ENCODE measurements at places on chromosomes 4 and X. TPM values are rescaled to one million over a fixed set of nuclear protein-coding genes. Genes with fewer than 3 reads are reported as not detected.

- no peak overlapping the region for H3K4me3 ChIP-seq
- DNase-seq: no peak
- no peak overlapping the region for H3K27ac ChIP-seq
- H3K27me3 ChIP-seq: peaks cover 6% of the 10 kb centered on the region
Measured at GRCh38 chr4:7298619-7299009, 106.3 kb downstream of the SORCS2 start.

- H3K4me3 ChIP-seq: no peak overlapping the region
- no peaks in the 10 kb centered on the region for H3K36me3 ChIP-seq
- no peaks in the 10 kb centered on the region for H3K27me3 ChIP-seq
- no peak overlapping the region for H3K27ac ChIP-seq
Measured at GRCh38 chrX:22139822-22140221, 107.7 kb downstream of the PHEX start.

DNA sequence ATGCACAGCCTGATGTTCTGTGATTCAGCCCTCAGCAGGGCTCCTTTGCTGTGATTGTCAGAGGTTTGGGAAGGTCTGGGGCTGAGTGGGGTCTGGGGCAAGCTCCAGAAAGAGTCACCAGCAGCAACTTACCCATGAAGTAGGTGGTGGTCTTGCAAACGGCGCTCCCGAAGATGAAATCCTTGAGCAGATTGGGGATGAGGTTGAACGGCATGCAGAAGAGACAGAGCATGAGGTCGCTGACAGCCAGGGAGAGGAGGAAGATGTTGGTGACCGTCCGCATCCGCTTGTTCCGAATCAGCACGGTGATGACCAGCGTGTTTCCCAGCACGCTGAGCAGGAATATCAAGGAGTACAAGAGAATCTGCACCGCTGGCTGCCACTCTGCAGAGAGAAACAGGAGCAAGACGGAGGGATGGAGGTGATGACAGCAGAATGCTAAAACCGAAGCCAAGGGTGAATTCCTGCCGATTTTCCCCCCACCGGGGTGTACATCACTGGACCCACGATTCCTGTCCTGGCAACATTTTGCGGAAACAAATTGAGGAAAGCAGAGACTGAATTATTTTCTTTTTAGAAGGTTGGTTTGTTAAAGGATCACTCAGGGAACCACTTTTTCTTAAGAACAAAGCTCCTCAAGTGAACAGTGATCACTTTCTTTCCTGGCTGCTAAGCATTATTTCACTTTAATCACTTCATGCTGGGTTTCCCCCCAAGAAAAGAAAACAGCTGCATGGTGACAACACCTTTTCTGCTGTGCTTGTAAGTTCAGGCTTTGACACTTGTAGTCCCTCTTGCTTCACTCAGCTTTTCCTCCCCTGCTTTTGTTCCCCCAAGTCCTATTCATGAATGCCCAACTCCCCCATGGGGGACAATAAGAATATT is 941 bp downstream of the CCKAR start:
- H3K4me3 ChIP-seq: no peak overlapping the region
- no peaks in the 10 kb centered on the region for H3K4me1 ChIP-seq
- no peaks in the 10 kb centered on the region for H3K36me3 ChIP-seq
- H3K27me3 ChIP-seq: peaks cover 4% of the 10 kb centered on the region

DNA sequence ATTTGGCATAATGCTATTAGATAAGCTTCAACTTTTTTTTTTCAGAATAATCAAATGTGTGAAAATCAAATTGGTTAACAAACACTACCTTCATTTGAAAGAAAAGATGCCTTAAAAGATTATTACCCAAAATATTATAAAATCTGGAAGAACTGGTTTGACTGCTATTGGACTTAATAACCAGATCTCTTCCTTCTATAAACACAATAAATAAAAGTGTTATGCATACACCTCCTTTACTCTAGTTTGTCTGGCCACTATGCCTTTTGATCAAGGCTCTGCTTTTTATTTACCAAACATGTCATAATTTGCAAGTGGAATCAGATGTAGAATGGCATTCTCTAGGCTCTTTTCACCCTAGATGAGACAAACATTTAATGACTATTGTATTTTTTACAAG is 897.3 kb upstream of the EPHA5 start:
- no peaks in the 10 kb centered on the region for H3K27me3 ChIP-seq
- no peak for DNase-seq
- no peak overlapping the region for H3K4me3 ChIP-seq
- H3K36me3 ChIP-seq: no peaks in the 10 kb centered on the region

GRCh38 chrX:65679071-65679540 is 11.7 kb downstream of the MSN start:
- peaks cover 75% of the 10 kb centered on the region for H3K36me3 ChIP-seq
- DNase-seq: no peak
- peak overlapping the region; percentile 65 for H3K27ac ChIP-seq
- H3K4me3 ChIP-seq: peak overlapping the region; percentile 27
- peaks cover 83% of the 10 kb centered on the region for H3K4me1 ChIP-seq
- no peaks in the 10 kb centered on the region for H3K27me3 ChIP-seq

GRCh38 chr4:34953145-34953799 is 1291.0 kb downstream of the ARAP2 start:
- H3K27me3 ChIP-seq: no peaks in the 10 kb centered on the region
- DNase-seq: no peak
- H3K4me1 ChIP-seq: no peaks in the 10 kb centered on the region
- H3K36me3 ChIP-seq: no peaks in the 10 kb centered on the region
- H3K27ac ChIP-seq: no peak overlapping the region

DNA sequence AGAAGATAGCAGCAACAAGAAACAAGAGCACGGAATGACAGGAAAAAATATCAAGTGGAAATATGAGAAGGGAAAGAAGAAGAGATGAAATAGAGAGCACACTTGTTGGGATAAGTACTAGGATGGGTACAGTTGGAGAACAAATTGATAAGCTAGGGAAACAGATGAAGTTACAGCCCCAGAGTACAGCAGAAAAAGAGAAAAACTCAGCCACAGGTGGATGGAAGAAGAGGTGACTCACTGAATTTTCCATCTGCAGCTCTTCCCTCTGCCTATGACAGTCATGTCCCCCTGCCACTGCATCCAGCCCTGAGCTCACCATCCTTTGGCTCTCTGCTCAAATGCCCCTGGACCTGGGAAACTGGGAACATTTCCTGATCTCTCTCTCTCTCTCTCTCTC is 209.0 kb downstream of the BCOR start:
- H3K27me3 ChIP-seq: peaks cover 19% of the 10 kb centered on the region
- H3K4me3 ChIP-seq: no peak overlapping the region
- DNase-seq: no peak

DNA sequence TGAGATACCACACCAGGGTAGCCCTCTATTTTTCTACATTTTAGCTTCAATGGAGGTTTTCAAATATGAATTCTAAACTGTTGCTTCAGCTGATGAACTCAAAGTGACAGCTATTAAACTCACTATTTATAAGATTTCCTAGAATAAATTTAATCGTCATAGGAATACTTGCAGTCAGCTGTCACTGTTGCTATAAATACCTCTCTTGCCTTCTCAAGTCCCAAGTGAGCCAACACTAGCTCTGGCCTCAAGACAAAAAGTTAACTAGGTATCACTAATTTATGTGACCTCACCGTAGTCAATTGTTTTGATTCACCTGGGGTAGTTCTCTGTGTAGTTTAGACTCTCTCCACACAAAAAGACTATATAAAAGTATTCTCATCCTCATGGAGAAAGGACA is 34.3 kb upstream of the PROM1 start:
- H3K27ac ChIP-seq: no peak overlapping the region
- H3K4me1 ChIP-seq: peaks cover 12% of the 10 kb centered on the region
- no peaks in the 10 kb centered on the region for H3K27me3 ChIP-seq
- no peak overlapping the region for H3K4me3 ChIP-seq

- DNase-seq: no peak
- H3K27me3 ChIP-seq: no peaks in the 10 kb centered on the region
- no peak overlapping the region for H3K4me3 ChIP-seq
- no peaks in the 10 kb centered on the region for H3K4me1 ChIP-seq
Measured at GRCh38 chr4:111630705-111631104, 514.5 kb upstream of the FAM241A start.

DNA sequence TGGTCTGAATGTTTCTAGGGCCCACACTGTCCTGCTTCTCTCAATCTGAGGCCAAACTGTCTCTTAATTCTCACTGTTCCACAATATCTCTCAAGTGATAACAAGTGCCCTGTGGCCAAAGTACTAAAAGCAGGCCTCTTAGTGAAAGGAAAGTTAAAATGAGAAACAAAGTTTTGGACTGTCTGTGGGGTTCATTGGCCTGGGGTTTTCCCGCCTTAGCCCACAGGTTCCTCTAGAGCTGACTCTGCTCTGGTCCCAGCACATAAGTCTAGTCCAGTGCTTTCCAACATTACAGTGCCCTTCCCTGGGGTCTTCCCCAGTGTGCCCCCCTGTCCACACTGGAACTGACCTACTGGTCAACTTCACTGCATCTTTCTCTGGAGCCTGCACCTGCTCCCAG is 6.3 kb downstream of the MAGEB1 start:
- no peaks in the 10 kb centered on the region for H3K4me1 ChIP-seq
- no peak overlapping the region for H3K27ac ChIP-seq
- no peaks in the 10 kb centered on the region for H3K36me3 ChIP-seq
- no peak overlapping the region for H3K4me3 ChIP-seq
- DNase-seq: no peak

- peaks cover 31% of the 10 kb centered on the region for H3K36me3 ChIP-seq
- no peak overlapping the region for H3K27ac ChIP-seq
- DNase-seq: no peak
- no peaks in the 10 kb centered on the region for H3K4me1 ChIP-seq
- H3K4me3 ChIP-seq: no peak overlapping the region
Measured at GRCh38 chrX:130213376-130213775, 41.6 kb downstream of the RAB33A start.

GRCh38 chr4:17173300-17173699 is 274.9 kb upstream of the LDB2 start:
- no peak for DNase-seq
- H3K4me3 ChIP-seq: no peak overlapping the region
- H3K36me3 ChIP-seq: no peaks in the 10 kb centered on the region

DNA sequence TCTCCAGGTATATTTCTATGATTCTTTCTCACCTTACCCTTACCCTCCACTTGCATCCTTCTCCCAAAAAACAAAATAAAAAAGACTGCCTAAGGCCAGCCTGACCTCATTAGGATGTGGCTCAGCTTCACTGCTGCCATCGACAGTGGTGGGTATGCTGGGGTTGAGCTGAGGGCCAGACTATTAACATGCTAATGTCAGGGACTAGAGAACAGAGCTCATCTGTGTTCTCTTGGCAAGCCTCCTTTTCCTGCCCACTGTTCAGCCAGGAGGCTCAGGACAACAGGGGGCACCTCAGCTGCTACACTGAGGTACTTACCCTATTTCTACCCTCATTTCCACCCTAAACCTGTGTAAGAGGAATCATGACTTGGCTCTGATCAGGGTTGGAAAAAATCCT is 59.3 kb downstream of the MSN start:
- no peak overlapping the region for H3K4me3 ChIP-seq
- peaks cover 78% of the 10 kb centered on the region for H3K4me1 ChIP-seq
- H3K27me3 ChIP-seq: no peaks in the 10 kb centered on the region
- peak overlapping the region; percentile 55 for H3K27ac ChIP-seq

DNA sequence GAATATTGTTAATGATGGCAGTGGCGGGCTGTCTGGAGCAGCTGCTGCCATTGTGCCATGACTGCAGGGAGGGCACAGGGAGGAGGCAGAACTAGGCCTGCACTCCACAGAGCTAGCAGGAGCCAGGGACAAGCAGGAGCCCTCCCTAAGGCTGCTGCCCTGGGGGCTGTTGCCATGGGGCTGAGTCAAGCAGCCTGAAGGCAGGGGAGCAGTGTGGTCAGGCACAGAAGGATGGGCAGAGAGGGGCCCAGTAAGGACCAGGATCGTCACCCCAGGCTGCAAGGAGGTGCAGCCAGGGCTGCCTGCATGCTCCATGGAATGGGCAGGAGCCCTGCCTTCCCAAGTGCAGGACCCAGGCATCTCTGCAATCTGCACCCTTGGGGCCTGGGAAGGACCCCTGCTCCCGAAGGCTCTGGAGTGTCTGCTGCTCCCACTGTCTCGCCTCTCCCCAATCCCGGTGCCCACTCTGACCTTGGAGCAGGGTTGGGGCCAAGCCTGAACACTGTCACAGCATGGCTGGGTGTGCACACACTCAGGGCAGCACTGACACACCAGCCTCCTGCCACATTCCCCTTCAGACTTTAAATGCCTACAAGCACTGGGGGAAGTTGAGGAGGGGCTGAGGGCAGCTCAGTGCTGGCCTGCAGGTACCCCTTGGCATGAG is 98.3 kb upstream of the GALNTL6 start:
- H3K27me3 ChIP-seq: no peaks in the 10 kb centered on the region
- H3K4me1 ChIP-seq: no peaks in the 10 kb centered on the region
- no peak overlapping the region for H3K4me3 ChIP-seq
- DNase-seq: no peak

DNA sequence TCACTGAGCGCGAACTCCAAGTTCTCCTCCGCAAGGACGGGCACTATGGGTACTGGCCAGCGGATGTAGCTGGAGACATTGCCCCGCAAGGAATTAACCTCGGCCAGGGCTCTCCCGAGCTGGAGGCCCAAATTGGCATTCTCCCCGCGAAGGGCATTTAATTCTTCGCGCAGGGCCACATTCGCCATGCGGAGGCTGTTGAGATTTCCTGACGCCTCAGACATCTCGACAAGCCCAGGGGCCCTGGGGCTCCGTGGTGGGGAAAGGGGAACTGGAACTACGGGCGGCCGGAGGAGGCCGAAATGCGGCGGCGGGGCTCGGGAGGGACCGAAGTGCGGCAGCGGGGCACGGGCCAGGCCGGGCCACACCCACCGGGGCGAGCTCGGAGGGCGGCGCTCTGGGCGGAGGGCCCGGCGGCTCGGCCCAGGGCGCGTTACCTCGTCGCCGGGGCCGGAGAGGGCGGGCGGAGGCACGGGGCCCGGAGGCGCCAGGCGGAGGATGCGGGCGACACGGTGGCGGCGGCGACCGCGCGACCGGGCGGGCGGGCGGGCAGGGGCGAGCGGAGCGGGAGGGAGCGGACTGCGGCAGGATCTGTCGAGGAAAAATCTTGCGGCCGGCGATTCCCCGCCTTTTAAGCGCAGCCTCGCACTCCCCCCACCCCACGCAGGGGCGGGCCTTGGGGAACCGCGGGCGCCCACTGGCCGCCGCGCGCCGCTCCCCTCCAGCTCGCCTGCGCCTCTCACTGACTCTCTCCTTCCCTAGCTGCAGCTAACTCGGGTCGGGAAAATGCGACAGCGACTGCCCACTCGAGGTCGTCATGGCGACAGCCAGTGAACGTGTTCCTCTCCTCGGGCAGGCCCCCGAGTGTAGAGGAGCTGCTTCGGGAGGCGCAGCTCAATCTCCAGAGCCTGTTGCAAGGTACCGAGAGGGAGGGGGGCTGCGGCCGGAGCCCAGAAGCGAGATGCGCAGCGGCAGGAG is at the start of gene RTL5:
Gene RTL5, minus strand, starts transcription at position 599 of the 978 bp plus-strand sequence.
- peak; percentile 37 for DNase-seq
- H3K4me3 ChIP-seq: peak within 1 kb of the TSS; percentile 53
- peaks cover 48% of the 10 kb centered on the region for H3K27me3 ChIP-seq

- H3K36me3 ChIP-seq: no peaks in the 10 kb centered on the region
- H3K27ac ChIP-seq: no peak overlapping the region
- no peak overlapping the region for H3K4me3 ChIP-seq
- DNase-seq: no peak
- no peaks in the 10 kb centered on the region for H3K27me3 ChIP-seq
Measured at GRCh38 chr4:103626296-103626695, 93.5 kb downstream of the TACR3 start.

GRCh38 chr4:74715706-74716435 is 78.5 kb downstream of the BTC start:
- H3K27ac ChIP-seq: no peak overlapping the region
- DNase-seq: no peak
- H3K4me3 ChIP-seq: no peak overlapping the region

LUZP4 gene
- total RNA-seq: not detected

DDX53 gene
- total RNA-seq: not detected

MAGEA2 gene
- total RNA-seq: not detected

HTRA3 gene
- not detected for total RNA-seq

GPRASP1 gene
- 1.3 TPM for total RNA-seq

DUX4 gene
- total RNA-seq: not detected

MAGEB17 gene
- not detected for total RNA-seq

CNGA1 gene
- not detected for total RNA-seq

GK2 gene
- total RNA-seq: not detected

SLC34A2 gene
- not detected for total RNA-seq

DCX gene
- not detected for total RNA-seq

All from activated CD8-positive, alpha-beta T cell treated with anti-CD3 and anti-CD28 coated beads, Interleukin-2, amount 10 ng/mL, durations not matched to agents 7 days and 5 days (primary cell).